ENCODE measurements at places on chromosomes 12 and 14. TPM values are rescaled to one million over a fixed set of nuclear protein-coding genes. Genes with fewer than 3 reads are reported as not detected.
A peak's percentile ranks its signal among the peaks of the same experiment; 100 is the strongest.

GRCh38 chr14:89540830-89541470 lies 123.9 kb upstream of the FOXN3 start:
- peak; percentile 33 for DNase-seq

DNA sequence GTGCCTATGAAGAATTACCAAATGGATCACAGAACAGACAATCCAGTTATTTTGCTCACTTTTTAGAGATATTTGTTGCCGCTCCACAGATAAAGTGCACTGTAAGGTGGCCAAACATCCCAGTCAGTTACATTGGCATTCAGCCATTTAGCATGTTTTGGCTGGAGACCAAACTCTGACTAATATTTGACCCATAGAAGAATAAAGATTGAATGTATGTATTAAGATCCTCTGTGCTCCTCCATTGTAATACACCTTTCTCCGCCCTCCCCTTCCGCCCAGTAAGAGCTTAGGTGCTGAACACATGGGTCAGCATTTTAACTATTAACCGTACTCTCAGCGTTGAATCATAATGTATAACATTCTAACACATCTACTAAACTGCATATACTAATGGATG lies 163.4 kb downstream of the ANO6 start:
- peak; percentile 18 for DNase-seq

DNA sequence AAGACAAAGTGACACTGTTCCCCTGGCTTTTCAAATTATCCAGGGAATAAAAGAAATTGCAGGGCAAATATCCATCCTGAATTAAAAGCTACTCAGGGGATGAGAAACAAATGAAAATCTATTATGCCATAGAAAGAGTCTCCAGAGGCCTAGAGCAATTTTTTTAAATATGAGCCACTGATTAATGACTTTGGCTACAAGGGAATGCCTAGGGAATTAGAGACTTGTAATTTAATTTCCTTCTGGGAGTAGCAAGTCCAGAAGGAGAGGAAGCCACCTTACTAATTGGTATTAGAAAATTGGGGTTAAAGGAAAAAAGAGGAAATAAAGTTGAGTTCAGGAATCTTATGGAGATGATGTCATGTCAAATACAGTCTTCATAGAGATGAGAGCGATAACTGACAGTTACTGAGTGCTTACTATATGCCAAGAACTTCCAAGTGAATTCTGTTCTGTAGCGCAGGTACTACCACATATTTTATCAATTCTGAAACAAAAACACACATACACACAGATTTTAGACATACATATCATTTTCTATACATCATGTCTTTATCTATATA lies 304.4 kb downstream of the DUSP6 start:
- DNase-seq, result no peak

GRCh38 chr12:101368016-101368415 lies 39.6 kb downstream of the ARL1 start:
- DNase-seq, result no peak

DNA sequence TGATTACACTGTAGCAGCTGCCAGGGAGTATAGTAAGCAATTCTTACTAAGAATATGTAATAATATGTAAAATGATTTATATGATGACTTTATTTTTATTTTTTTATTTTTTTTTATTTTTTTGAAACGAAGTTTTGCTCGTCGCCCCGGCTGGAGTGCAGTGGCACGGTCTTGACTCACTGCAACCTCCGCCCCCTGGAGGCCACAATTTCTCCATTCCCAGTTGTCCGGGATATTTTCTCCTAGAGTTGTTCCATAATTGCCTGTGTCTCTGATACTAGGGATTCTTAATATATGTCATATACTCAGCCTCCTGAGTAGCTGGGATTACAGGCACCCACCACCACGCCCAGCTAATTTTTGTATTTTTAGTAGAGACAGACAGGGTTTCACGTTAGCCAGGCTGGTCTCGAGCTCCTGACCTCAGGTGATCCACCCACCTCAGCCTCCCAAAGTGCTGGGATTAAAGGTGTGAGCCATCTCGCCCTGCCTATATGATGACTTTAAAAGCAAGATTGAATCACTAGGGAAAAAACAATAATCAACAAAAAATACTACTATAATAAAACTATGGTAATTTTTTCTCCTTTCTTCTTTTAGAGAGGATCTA lies 12.2 kb upstream of the ITPR2 start:
- peak; percentile 71 for DNase-seq

GRCh38 chr14:36848213-36848612 lies 186.6 kb downstream of the PAX9 start:
- no peak for DNase-seq

- peak; percentile 98 for DNase-seq
Observed at GRCh38 chr14:96268431-96269358, 12.7 kb downstream of the BDKRB1 start.

GRCh38 chr14:68777644-68778043 lies 15.2 kb downstream of the ZFP36L1 start:
- DNase-seq, result no peak

- peak; percentile 64 for DNase-seq
Observed at GRCh38 chr14:35355981-35356841, 48.3 kb downstream of the NFKBIA start.

- DNase-seq, result peak; percentile 60
Observed at GRCh38 chr12:64669270-64669842, 59.1 kb downstream of the RASSF3 start.

- DNase-seq, result no peak
Observed at GRCh38 chr12:14936224-14936861, 2.0 kb downstream of the ERP27 start.

DNA sequence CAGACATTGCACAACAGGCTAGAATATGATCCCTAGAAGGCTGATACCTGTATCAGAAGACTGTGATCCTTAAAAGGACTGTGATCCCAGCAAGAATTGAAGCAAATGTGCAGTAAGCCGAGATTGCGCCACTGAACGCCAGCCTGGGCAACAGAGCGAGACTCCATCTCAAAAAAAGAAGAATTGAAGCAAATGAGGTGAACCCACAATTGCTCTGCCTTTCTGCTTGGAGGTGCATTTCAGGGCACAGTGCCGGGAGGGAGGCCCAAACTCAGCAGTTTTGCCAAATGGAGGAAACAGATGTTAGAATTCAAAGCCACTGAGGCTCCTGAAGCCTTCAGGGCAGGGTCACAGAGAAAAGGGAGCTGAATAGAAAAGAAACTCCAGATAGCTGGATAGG lies 61.1 kb upstream of the COCH start:
- no peak for DNase-seq

GRCh38 chr14:44392984-44393383 lies 114.1 kb downstream of the FSCB start:
- DNase-seq, result no peak

DNA sequence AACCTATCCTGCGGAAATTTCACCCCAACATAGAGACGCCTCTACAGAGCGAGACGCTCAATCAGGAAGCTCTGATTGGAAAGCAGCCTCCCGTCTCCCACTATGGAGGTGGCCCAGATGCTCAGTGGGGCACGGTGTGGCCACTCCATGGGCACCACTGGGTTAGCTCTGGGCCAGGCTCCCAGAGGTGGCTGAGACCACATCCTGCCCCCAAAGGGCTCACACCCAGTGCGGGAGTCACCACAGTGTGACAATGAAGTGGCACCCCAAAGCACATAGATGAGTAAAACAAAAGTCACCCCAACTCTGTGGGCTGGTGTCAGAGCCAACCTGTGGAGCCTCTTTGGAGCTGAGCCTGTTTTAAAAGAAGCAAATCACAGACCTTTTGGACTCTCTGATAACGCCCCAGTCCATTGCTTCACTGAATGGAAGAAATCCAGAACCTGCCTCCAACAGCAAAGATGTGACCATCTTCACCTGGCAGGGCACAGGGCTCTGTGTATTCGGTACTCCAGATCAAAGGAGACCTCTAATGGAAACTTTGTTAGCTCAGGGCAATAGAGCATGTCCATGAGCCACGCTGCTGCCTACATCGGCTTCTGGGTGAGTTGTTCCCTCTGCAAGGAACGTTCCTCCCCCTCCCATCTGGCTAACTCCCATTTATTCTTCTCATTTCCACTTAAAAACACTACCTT lies 19.6 kb downstream of the CLMN start:
- DNase-seq, result no peak

DNA sequence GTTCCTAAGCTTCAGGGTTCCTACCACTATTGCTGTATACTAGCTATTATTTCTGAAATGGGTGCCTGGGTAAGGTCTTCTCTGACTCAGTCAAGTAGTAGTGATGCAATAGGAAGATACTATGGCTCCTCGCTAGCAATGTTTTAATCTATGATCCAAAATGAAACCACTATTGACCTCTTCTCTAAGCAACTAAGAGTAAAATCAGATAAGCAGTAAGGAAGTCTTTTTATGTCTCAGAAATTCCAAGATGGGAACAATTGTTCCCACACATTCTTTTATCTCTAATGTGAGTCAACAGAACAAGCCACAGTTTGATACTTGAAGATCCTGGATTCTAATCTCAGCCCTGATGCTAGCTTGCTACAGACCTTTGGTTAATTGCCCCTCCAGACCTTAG lies 45.1 kb downstream of the AREL1 start:
- DNase-seq, result peak; percentile 91

DNA sequence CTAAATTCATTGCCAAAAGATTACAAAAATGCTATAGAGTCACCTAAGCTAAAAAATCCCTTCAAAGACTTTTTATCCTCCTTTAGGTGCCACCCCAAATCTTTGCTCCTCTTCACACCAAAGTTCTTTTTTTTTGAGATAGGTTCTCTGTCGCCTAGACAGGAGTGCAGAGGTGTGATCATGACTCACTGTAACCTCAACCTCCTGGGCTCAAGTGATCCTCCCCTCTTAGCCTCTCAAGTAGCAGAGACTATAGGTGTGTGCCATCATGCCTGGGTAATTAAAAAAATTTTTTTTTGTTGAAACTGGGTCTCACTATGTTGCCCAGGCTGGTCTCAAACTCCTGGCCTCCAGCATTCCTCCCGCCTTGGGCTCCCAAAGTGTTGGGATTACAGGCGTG lies 47.9 kb downstream of the WDHD1 start:
- no peak for DNase-seq

- no peak for DNase-seq
Observed at GRCh38 chr12:52204931-52205505, 13.2 kb upstream of the KRT80 start.

- DNase-seq, result peak; percentile 69
Observed at GRCh38 chr12:58893495-58893894, 26.8 kb downstream of the LRIG3 start.

DNA sequence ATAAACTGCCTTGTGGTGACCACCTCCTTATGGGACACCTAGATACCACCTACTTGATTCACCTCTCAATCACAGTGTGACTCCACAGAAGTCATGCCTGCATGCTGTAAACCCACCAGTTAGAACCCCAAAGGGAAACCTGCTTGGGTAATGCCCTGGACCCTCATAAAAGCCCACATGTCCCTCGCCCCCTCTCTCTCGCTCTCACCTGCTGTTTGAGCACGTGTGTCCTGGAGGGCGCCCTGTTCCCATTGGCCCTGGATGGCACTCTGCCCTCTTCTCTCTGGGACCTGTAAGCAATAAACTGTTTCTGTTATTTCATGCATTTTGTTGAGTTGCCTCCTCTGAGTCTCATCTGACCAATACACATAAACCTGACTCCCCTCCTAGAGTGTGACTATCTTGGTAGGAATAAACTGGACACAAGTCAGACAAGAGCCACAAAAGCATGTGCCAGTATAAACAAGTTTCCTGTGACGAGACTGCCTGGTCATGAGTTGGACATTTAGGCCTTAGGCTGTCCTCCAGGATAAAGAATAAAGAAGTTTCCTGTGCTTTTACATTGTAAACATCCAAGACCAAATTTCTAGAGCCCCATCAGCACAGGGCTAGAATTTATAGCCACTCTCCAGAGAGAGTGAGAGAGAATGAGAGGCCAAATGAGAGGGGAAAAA lies 8.6 kb downstream of the IFI27L2 start:
- peak; percentile 29 for DNase-seq

DNA sequence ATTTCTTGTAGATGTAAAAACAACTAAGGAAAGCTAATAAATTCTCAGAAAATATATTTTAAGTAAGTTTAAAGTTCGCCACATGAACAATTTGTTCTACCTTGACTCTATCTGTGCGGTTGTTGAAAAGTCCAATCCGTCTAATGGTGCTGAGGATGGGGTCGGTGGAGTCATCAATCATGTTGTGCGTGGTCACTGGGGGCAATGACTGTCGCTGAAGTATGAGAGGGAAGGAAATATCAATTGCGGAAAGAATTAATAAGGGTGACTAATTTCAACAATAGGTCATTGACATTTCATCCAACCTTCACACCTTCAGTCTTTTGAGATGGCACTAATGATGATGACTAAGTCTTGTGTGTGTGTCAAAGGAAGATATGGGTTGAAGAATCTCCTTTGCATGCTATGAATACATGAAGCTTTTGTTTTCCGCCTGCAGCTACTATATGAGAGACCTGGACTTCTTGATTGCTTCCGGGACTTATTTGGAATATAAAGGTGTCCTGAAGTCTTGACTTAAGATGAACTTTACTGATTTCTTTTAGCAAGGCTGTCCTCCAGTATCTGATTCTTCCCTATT lies 32.1 kb downstream of the SPX start:
- no peak for DNase-seq

DNA sequence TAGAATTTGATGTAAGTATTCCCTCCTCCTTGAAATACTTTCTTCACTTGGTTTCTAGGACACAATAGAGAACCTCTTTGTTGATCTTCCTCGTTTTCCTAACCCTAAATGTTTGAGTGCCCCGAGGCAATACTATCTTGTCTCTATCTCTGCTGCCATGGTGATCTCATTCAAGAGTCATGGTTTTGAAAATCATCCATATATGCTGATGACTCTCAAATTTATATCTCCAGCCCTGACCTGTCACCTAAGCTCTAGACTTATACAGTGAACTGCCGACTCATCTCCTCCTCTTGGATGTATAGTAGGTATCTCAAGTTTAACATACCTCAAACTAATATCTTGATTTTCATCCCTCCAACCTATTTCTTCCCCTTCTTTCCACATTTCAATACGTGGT lies 71.4 kb downstream of the RIC8B start:
- no peak for DNase-seq

The CLEC4C gene
- total RNA-seq, result not detected

The SAMD4A gene
- 61.3 TPM for total RNA-seq

The TPH2 gene
- total RNA-seq, result not detected

The OAS1 gene
- total RNA-seq, result under 0.01 TPM

The FLRT2 gene
- 14.7 TPM for total RNA-seq

The NRIP2 gene
- 0.86 TPM for total RNA-seq

The CDCA3 gene
- total RNA-seq, result 18.4 TPM

The MAP1LC3B2 gene
- 0.43 TPM for total RNA-seq

The DHH gene
- not detected for total RNA-seq

The GRIP1 gene
- total RNA-seq, result 0.32 TPM

The ATL1 gene
- 6.9 TPM for total RNA-seq

Measured in fibroblast of villous mesenchyme (primary cell).